A673 (cell line): ENCODE measurements at places on chromosomes 16 and 17. TPM values are rescaled to one million over a fixed set of nuclear protein-coding genes. Genes with fewer than 3 reads are reported as not detected.

Gene CACNA1H
- total RNA-seq = 19.7 and 25.0 TPM in 2 replicates

Gene B3GNT9
- 11.5 and 13.8 TPM in 2 replicates for total RNA-seq

Gene EPX
- total RNA-seq = not detected in 2 replicates

Gene TNFRSF13B
- total RNA-seq = not detected in 2 replicates

Gene GJC1
- 31.6 and 39.0 TPM in 2 replicates for total RNA-seq

Gene C16orf54
- total RNA-seq = not detected in 2 replicates

Gene TNFRSF17
- not detected in 2 replicates for total RNA-seq

Gene SPPL2C
- not detected in 2 replicates for total RNA-seq

Gene VMO1
- total RNA-seq = 28.6 and 39.7 TPM in 2 replicates

DNA sequence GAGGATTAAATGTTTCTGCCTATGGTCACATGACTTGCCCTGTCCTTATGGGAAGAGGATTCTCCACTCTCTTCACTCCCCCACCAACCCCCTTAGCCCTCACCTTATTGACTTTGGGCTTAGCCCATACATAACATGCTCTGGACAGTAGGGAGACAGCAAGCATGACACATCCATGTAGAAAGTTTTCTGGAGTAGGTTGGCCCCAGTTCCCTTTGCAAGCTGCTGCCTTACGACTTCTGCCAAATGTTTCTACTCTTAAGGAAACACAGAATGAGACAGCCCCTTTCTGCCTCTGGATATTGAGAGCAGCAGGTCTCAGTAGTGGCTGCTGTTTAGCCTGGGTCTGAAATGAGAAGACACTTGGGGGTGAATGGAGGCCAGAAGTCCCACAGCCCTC, 282.2 kb downstream of the MAP2K6 start:
- DNase-seq = no peak

DNA sequence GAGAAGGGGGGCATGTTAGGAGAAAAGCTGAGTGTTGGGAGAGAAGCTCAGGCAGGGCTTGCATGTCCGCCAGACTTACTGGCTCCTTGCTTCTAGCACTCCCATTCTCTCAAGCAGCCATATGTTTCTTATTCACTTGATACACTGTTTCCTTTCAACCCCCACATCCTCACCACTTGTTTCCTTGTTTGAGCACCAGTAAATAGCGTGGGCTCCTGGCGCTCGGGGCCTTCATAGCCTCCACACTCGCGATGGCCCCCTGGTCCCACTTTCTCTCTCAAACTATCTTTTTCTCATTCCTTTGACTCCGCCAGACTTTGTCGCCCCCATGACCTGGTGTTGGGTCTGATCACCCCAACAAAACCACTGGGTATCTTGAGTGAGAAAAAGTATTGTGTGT, 16.6 kb downstream of the ATP5PD start:
- DNase-seq = no peak

- DNase-seq = no peak
These were observed 696 bp upstream of the PSMC5 start for GRCh38 chr17:63826468-63827001.

DNA sequence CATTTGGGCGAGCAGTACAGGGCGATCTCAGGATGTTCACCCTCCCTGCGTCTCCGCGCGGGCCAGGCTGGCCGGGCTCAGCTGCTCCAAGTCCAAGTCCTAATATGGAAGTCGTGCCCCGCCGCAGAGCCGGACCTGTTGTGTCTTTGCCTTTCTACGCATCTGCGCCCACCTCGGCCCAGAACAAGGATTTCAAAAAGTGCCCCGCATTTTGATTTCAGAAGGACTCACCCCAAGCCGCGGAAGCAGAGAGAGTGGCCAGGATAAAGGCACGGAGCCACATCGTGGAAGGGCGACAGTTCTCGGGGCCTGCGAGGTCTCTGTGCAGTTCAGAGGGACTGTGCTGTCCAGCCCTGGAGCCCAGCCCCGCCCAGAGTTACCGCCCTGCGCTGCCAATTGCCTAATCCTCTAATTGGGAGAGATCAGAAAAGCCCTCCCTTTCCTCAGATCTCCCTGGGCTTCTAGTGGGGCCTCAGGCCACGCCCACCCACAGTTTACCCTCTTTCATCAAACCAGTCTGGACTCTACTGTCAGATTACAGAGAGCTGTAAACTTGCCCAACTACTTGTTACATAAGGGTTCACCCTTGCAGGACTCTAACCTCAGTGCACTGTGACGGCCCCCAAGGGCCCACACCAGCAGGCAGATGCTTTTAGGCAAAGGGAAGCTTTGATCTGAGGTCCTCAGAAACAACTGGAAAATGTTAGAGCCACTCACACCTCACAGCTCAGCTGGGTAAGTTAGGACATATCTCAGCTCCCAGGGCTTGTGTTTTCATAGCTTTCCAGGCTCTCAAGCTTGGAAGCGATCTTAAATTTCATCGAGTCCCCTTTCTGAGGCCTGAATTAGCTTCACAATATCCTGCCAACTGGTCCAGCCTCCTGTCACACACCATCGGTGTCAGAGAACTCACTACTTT, at the start of gene CES1:
Gene CES1, minus strand, starts transcription at position 324 of the 919 bp plus-strand sequence. Its CDS starts 41 bp downstream, at position 283.
- peak; percentile 87 for DNase-seq

DNA sequence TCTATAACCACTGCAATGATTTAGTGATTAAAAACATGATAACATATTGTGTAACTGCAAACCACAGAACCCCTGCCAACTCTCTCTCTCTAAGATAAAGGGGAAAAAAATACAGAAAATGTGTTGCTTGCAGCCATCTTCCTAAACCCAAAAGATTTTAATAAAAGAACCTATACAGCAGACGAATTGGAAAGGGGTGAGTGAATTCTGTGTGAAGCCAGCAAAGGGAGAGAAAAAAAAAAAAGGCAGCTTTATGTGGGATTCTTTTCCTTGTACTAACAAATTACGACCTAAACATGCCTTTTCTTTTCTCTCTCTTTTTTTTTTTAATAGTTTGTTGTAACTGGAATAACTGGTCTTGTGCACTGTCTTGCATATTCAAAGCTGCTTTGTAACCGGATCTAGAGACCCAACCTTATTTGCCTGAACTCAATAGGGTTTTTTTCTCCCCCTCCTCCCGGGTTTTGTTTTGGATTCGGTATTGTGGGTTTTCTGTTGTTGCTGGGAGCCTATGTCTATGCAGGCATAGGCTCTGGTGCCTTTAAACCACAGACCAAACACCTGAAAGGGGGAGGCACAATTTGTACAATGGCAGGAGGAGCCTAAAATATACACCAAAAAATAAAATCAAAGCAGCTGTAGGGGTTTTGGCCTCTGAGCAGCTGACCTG, 7.0 kb upstream of the ZFHX3 start:
- DNase-seq = peak; percentile 34

- DNase-seq = no peak
These were observed 17.3 kb upstream of the ERCC4 start for GRCh38 chr16:13902677-13903076.

GRCh38 chr17:57811638-57812280, 38.1 kb downstream of the MRPS23 start:
- no peak for DNase-seq

- no peak for DNase-seq
These were observed 270.1 kb downstream of the SOX9 start for GRCh38 chr17:72390675-72391508.

- DNase-seq = no peak
These were observed 1.1 kb upstream of the RASD1 start for GRCh38 chr17:17497065-17497844.

DNA sequence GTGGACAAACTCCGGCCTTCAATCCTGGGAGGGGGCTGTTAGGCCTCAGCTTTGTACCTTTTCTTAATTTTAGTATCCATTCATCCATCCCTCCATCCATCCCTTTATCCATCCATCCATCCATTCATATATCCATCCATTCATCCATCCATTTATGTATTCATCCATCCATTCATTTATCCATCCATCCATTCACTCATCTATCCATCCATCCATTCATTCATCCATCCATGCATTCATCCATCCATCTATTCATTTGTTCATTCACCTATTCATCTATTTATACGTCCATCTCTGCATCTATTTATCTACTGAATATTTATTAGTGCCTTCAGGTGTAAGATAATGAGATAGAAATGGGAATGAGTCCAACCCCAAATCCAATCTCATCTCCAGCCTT, 26.0 kb upstream of the MMP2 start:
- no peak for DNase-seq

DNA sequence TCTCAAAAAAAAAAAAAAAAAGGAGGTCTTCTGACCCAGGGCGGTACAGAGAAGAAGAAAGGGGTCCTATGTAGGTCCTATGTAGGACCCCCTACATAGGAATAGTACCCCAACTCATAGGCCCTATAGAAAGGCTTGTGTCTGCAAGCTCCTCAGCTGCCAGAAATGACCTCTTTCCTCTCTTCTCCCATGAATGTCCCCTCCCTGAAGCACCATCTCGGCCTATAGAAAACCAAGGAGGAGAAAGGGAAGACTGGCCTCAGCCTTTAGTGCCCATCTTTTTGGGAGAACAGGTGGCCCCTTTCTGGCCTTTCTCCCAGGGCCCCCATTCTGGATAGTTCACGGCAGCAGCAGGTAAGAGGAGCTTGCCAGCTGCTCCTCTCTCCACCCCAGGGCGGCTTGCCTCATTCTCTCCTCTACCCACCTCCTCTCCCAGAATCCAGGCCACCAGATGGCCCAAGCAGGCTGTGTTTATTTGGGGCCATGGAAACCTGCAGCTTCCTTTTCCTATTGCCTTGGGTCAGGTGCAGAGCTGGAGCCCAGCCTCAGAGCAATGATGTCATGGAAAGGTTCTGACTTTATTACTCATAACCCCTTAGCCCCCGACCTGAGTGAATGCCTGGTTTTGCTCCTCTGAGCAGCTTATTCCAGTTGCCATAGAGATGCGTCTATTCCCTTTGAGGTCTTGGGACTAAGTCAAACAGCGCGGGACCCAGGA, 1.6 kb upstream of the MRPL58 start:
- no peak for DNase-seq

DNA sequence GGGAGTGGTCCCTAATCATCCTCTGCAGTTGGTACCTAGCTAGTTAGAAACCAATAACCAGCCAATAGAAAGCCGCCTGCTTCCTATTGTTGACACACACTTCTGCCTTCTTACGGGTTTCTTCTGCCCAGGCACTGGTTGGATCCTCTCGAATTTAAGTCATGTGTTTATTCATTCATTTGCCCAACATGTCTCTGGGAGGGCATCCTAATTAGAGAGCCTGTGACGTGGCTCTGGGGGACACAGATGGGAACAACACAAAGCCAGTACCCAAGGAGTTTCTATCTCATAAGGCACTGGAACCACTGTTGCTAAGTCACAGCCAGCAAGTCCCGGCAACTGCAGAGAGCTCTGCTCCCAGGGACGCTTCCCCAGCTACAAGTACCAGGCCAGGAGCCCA, 300.7 kb upstream of the TNRC6C start:
- no peak for DNase-seq

- no peak for DNase-seq
These were observed 40.8 kb upstream of the CIBAR2 start for GRCh38 chr16:85153046-85153445.

- DNase-seq = peak; percentile 66
These were observed 809 bp upstream of the RAB34 start for GRCh38 chr17:28718333-28719020.

DNA sequence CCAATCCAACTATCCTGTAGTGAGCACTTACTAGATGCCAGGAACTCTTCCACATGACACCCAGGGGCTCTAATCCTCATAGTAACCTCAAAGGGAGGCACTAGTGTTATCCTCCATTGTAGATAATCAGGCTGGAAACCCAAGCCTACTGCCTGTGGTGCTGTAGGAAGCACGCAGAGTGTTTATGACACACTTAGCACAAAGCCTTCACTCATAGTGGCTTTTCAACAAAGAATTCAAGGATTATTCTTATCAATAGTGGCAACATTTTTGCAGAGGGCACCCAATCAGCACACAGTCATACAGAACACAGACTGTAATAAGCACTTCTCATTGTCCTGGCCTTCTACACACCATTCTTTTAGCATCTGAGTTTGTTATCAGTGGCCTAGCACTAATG, 18.5 kb upstream of the SOX9 start:
- DNase-seq = no peak

DNA sequence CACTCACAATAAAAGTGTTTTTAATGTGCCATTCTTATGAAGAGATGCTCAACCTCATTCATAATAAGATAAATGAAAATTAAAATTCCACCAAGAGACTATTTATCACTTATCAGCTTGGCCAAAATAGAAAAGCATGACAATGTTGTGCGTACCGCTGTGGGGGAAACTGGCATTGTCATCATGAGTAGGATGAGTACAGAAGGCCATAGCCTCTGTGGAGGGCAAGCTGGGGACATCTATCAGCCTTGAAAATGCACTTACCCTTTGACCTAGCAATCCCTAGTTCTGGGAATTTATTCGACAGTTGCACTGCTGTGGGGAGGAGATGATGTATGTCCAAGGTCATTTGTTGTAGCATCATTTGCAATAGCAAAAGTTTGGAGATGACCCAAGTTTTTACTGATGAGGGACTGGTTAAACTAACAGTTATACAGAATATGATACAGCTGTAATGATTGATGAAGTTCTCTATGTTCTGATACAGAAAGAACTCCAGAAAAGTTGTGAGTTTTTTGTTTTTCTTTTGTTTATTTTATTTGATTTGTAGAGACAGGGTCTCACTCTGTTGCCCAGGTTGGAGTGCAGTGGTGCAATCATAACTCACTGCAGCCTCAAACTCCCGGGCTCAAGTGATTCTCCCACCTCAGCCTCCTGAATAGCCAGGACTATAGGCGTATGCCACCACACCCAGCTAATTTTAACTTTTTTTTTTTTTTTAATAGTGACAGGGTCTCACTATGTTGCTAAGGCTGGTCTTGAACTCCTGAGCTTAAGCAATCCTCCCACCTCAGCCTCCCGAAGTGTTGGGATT, 13.7 kb upstream of the PRKCB start:
- DNase-seq = no peak

GRCh38 chr17:77736199-77736585, 222.3 kb upstream of the TNRC6C start:
- no peak for DNase-seq

DNA sequence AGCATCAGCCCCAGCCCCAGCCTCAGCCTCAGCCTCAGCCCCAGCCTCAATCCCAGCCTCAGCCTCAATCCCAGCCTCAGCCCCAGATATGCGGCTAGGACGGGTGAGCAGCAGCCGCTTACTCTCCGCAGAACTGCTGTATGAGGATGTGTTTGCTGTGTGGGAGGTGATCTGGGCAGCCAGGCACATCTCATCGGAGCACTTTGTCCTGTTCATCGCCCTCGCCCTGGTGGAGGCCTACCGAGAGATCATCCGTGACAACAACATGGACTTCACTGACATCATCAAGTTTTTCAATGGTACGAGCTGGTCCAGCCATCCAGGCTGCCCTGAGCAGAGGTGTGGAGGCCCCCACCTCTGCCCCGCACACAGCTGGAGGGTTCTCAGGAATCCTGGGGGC, 22.0 kb downstream of the MNT start:
- DNase-seq = no peak

DNA sequence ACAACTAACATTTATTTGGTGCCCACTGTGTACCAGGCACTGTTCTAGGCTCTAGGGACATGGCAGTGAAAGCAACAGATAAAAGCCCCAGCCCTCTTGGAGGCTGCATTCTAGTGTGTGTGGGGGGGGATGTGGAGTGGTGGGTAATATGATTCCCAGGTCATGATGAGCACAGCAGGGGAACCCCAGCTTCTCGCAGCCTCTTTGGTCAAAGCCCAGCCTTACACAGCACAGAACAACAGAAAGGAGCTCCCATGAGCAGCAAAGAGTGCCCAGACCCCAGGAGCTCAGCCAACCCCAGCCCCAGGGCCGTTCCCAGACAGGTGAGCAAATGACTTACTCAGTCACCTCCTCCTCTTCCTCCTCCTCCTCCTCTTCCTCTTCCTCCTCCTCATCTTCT, 21.9 kb downstream of the CNGB1 start:
- no peak for DNase-seq

- DNase-seq = peak; percentile 85
These were observed 1.9 kb upstream of the YBX2 start for GRCh38 chr17:7296189-7296861.

- no peak for DNase-seq
These were observed 96.1 kb downstream of the ZNF778 start for GRCh38 chr16:89313583-89313982.
